ENCODE measurements at places on chromosomes 4 and X.

- DNase-seq: no peak
Measured at GRCh38 chr4:52052475-52052780, 1.3 kb downstream of the SPATA18 start.

DNA sequence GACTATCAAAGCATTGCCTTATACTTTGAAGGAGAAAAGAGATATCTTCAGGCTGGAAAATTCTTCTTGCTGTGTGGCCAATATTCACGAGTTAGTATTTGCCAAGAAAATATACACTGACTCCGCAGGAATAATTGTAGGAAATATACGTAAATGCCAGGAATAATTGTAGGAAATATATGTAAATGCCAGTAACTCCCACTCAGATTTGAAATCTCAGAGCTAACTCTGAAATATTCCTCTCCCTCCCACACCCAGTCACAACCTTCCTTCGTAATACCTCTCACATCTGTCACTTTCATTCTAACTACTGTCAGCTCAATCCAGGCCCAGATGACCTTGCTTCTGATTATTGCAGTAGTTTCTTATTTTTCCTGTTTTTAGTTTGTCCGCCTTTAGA is 73.5 kb downstream of the WDR19 start:
- no peak for DNase-seq

- no peak for DNase-seq
Measured at GRCh38 chr4:40434126-40434687, 99.1 kb downstream of the CHRNA9 start.

DNA sequence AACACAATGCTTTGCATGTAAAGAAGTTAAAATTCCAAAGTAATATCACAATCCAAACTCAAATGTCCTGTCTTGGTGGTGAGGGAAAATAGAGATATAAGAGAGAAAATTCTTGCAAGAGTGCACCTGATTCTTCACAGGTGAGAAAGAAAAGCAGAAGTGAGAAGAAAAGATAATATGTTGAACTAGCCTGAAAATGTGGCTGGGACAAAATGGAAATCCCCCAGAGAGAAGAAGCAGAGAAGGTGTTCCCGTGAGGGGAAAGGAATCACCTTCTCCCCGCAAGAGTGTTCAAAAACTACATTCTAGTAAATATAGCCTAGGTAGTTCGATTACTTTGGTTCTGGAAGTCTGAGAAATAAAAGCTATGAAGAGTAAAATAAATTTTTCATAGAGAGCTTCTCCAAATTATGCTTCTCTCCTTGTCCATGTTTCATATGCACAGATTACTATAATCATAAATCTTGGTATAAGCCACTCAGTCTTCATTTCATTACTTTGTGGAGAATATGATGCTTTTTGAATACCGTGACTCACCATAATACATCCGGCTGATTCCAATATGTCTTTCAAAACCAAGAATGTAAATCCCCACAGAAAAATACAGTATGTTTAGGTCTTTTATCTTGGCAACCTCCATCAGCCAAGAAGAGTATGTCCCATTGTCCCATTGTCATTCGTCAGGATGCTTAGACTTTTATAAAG is 63.1 kb downstream of the COX18 start:
- no peak for DNase-seq

- DNase-seq: peak; percentile 41
Measured at GRCh38 chr4:4519297-4519894, 22.5 kb downstream of the STX18 start.

- no peak for DNase-seq
Measured at GRCh38 chrX:4225086-4225485, 511.6 kb upstream of the PRKX start.

DNA sequence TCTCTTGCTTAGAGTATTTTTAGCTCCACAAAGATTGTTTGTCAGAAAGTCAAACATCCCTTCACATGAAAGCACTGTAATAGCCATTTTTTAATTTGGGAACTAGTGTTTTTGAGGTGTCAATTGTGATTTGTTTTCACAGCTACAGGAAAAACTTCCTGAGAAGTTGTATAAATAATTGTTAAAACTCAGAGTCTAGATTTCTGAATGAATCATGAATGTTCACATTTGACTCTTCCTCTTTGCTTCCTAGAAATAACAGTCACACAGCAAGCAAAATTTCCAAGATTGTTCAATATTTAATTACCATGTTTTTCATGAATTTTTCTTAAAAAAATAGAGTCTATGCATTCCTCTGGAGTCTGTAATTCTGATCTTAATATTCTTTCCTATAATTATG is 156.9 kb upstream of the SLC7A11 start:
- DNase-seq: no peak

DNA sequence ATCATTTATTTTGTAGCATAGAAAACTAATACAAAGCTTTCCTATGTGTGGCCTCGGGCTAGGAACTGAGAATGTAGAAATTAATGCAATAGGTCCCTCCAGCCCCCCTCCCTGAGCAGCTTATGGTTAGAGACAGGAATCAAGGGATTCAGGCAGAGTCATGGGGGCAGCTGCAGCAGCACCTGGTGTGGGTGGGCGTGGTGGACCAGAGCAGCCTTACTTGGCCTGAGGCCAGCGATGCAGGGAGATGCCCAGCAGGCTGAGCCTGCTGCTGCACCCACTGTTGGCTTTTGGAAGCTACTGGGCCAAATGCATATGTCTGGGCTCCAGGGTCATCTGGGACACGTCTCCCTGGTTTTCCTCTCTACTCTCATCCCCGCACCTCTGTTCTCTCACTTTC is 74.0 kb downstream of the STK32B start:
- DNase-seq: no peak

GRCh38 chrX:39174772-39175417 is 373.6 kb downstream of the MID1IP1 start:
- DNase-seq: no peak

DNA sequence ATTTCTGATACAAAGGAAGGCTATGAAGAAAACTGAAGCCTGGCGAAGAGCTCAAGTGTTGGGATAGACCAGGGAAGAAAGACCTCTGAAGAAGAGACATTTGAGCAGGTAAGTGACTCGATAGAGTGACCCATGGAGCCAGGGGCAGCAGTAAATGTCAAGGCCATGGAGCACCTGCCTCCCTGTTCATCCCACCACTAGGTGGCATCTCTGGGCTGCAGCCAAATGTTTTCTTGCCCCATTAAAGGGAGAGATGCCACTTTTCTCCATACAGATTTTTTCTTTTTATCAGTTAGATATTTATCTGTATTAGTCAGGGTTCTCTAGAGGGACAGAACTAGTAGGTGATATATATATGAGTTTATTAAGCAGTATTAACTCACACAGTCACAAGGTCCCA is 4.9 kb upstream of the ZNF81 start:
- DNase-seq: peak; percentile 33

GRCh38 chrX:17154001-17154400 is 207.5 kb downstream of the REPS2 start:
- DNase-seq: no peak

GRCh38 chr4:95296052-95296451 is 252.7 kb downstream of the UNC5C start:
- no peak for DNase-seq

Measured in T47D (cell line).